ENCODE measurements at places on chromosomes 4 and X.

DNA sequence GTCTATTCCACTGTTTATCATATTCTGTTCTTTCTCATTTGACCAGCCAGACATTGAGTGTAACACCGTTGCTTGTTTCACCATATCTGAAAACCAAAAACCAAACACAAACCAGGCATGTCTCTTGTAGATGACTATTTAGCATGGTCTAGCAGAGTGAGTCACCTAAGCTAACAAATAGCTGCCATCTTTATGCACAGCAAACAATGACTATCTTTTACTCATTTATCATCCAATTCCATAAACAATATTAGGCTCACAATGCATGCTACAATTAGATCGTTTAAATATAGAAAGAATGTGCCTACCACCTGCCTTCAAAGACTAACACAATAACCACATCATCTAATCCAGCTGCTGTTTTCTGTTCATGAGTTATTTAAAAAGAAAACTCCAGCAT, 495.4 kb downstream of the PCDH19 start:
- no peak for DNase-seq

DNA sequence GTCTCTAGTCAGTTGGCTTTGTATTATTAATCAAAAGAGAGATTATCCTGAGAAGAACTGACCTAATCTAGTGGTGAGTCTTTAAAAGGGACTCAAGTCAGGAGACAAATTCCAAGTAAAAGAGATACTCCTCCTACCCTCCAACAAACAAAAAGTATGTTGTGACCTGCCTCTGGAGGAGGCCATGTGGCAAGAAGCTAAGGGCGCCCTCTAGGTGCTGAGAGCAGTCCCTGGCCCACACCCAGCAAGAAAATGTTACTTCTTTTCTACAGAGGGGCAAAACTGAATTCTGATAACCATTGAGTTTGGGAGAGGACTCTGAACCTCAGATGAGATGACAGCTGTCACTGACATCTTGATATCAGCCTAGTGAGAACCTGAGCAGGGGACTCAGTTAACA, 953.6 kb upstream of the AGA start:
- DNase-seq, result no peak

DNA sequence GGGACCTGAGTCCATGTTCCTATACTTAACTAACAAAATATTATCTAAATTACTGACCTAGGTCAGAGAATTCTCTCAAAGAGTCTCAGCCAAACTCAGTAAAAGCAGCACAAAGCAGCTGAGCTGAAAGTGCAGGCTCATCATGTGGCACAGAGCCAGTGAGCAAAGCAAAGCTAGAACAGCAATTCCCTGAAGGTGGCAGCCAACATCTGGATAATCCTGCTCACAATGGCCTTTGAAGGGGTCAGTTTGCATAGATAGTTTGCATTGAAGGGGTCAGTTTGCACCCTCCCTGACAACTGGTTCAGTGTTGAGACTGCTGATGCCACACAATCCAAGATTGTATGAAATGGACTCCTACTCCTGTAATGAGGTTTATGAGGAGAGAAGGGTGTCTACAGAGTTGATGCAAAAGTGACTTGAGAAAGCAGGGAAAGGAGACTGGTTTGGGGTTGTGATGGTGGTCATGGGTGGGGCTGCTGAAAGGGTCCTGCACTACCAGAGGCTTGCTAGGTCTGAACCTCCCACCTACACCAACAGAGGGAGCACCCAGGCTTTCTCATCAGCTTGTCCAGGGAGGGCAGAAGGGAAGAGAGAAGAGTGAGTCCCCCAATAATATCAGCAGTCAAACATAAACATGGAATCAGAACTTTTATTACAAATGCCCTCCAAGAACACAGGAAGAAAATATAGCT, 39.7 kb downstream of the TRIM61 start:
- DNase-seq, result peak; percentile 19

DNA sequence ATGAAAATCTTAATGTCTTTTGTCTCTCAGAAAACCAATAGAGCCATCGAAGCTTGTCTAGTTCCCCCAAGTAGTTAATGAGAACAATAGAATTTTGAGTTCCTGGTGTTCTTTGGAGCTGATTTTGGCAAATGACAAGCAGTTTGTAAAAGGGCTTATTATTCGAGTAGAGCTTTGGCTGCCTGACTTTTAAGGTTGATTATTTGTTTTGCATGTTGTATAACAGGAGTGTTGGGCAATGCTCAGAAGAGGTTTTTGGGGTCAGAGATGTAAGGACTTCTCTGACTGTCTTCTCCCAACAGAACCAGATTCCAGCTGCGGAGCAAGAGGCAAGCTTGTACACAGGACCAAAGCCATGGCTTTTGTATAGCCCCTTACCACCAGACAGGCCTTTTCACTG, 30.0 kb downstream of the ZCCHC12 start:
- DNase-seq, result no peak

DNA sequence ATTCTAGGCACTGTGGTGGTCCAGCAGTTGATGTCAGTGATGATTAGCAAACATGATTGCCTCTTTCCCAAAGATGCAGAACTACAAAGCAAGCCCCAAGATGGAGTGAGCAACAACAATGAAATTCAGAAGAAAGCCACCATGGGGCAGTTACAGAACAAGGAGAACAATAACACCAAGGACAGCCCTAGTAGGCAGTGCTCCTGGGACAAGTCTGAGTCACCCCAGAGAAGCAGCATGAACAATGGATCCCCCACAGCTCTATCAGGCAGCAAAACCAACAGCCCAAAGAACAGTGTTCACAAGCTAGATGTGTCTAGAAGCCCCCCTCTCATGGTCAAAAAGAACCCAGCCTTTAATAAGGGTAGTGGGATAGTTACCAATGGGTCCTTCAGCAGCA, 365.3 kb downstream of the MAPK10 start:
- DNase-seq, result no peak

GRCh38 chr4:167930166-167930565, 162.2 kb upstream of the ANXA10 start:
- DNase-seq, result no peak
